ENCODE measurements at places on chromosomes 1 and 21.
A peak's percentile ranks its signal among the peaks of the same experiment; 100 is the strongest.

DNA sequence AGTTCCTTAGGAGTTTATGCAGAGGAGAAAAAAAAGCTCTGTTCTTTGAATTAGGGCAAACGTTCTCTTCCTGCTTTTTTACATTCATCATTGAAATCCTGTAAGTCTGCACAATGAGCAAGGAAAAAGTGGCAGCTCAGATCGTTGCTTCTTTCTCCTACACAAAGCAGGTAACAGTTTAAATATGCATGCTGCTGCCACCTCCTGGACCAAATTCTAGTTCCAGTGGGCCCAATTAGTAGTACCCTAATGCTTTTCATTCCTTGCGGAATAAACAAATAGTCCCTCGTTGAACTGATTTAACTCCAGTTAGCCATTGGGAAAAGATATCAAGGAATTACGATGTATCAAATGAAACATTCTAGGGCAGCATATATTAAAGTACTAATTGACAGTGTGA, 20.1 kb downstream of the YTHDF2 start:
- DNase-seq = no peak

DNA sequence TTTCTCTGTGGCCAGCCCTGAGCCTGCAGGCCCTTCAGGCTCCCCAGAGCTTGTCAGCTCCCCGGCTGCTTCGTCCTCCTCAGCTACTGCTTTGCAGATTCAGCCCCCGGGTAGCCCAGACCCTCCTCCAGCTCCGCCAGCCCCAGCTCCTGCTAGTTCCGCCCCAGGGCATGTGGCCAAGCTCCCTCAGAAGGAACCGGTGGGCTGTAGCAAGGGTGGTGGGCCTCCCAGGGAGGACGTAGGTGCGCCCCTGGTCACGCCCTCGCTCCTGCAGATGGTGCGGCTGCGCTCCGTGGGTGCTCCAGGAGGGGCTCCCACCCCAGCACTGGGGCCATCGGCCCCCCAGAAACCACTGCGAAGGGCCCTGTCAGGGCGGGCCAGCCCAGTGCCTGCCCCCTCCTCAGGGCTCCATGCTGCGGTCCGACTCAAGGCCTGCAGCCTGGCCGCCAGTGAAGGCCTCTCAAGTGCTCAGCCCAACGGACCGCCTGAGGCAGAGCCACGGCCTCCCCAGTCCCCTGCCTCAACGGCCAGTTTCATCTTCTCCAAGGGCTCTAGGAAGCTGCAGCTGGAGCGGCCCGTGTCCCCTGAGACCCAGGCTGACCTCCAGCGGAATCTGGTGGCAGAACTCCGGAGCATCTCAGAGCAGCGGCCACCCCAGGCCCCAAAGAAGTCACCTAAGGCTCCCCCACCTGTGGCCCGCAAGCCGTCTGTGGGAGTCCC, 45.4 kb downstream of the YARS1 start:
- no peak for DNase-seq

DNA sequence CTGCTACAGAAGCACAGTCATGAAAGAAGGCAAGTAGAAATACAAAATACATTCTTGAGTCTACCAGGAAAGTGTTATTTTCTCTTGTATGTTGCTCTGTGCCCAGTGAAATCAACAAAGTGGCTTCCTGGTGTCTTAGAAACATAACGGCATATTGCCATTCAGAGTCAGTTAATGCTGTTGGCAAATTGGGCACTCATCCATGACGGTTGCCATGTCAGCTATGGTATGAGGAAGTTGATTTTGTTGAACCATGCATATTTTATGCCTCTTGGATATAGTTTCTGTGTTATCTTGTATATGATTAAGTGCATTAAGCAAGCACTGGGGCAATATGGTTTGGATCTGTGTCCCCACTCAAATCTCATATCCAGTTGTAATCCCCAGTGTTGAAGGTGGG, 153.1 kb upstream of the CXADR start:
- DNase-seq = no peak

DNA sequence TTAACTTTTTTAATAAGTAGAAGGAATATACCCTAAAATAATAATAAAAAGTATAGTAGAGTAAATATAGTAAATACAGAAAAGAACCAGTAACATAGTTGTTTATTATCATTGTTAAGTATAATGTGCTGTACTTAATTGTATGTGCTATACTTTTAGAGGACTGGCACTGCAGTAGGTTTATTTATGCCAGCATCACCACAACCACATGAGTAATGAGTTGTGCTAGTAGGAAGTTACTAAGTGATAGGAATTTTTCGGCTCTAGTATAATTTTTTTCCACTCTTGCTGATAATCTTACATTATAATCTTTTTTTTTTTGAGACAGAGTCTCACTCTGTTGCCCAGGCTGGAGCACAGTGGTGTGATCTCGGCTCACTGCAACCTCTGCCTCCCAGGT, 71.6 kb downstream of the IVNS1ABP start:
- no peak for DNase-seq

DNA sequence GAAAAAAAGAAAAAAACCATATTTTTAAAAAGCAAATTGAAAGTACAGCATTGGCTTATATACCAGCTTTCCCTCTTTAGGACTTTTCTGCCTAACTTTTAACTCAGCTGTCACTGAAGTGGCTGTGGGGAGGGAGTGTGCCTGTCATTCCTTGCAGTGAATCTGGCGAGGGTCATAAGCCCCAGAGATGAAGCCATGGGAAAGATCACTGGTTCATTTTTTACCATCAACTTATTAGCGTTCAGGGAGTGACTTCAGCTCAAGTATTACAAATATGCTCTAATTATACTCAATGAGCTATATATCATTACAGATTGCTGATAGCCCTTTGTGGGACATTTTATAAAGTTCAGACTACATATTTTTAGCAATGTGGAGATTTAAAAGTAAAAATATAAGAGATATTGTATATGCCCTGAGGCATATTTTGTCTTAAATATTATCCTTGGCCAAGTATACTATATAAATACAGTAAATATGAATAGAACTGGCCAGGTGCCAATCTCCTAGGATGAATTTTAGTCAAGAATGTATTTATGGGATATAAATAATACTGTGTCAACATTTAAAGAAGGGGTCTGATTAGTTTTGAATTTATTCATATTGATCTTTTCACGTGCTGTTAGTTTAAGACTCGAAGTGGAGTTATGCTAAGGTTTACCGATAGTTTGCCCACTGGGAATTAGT, 4.4 kb downstream of the TGFB2 start:
- no peak for DNase-seq

- no peak for DNase-seq
Observed at GRCh38 chr1:172845371-172845770, 186.5 kb downstream of the FASLG start.

GRCh38 chr1:229027158-229027557, 243.8 kb upstream of the RAB4A start:
- no peak for DNase-seq

DNA sequence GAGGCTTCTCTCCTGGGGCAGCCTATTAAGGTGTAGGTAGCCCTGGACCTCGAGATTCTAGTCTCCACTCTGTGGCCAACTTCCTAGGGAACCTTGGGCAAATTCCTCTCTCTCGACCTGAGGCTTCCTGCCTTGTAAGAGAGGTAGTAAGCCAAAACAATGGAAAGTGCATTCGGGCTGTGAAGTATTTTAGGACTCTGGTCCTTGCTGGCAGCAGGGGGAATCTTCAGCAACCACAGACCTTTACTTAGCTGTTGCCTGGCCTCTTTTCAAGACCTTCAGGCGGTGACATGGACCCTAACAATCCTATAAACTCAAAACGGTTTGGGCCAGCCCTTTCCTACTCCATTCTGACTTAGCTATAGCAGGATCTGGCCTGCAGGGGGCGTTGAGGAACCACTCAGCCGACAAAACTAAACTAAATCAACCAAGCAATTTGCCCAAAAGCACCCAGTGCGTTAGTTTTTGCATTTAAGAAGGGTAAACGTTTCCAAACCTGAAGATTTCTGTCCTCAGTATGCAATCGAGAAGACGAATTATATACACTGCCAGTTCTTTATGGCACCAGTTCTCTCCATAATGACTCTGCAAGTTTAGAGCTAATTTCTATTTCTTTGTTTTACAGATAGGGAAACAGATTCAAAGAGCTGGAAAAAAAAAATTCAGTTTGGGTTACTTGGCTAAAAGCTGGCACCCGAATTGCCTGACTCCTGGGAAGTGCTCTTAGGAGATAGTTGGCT, 10.9 kb upstream of the SESN2 start:
- DNase-seq = peak; percentile 59

- DNase-seq = no peak
Observed at GRCh38 chr1:43711049-43711448, 3.7 kb downstream of the ST3GAL3 start.

- no peak for DNase-seq
Observed at GRCh38 chr1:38014724-38015424, 2.3 kb downstream of the UTP11 start.

DNA sequence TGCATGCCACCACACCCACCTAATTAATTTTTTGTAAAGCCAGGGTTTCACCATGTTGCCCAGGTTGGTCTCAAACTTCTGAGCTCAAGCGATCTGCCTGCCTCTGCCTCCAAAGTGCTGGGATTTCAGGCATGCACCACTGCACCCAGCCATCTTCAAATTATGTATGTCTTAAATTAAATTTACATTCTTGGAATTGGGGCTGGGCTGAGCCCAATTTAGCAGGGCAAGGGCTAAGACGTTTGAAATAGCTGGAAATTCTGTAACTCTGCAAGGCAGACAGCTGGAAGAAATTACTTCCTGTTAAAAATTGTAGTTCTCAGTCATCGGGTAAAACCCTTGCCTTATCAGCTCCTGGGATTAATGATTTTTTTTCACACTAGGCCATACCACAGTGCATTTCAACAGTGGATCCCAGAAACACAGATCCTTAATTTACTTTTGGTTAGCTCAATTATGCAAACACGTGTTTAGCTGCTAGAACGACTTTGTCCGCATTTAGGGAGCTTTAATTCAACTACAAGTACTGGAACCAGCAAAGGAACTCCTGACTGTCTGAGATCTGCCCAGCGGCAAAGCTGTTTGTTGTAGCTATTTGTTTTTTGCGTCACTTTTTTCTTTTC, 83.3 kb downstream of the OLFML3 start:
- DNase-seq = no peak

DNA sequence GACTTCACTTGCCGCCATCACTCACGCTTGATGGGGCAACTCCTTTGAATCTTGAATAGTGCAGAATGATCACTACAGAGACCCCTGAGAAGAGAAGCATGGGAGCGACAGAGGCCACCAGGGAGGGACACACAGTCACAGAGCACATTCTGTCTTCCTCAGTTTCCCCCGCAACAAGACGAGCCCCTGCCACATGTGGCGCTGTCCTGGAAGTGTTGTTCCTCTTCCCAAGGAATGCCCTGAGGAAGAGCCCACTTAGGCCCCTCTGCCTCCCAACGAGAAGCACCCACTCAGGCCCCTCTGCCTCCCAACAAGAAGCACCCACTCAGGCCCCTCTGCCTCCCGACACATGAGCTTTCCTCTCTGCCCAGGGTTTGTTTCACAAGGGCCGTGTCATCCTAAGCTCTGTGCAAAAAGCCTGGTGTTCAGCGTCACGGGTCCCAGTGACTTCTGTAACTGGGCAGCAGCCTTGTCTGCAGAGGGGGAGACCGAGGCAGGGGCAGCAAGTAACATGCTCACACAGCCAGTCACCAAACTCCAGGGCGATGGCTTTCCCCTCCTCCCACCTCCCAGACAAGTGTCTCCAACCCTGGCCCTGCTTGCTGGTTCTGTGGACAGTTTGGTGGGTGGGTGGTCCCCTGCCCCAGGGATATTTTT, 19.8 kb downstream of the SLC37A1 start:
- no peak for DNase-seq

DNA sequence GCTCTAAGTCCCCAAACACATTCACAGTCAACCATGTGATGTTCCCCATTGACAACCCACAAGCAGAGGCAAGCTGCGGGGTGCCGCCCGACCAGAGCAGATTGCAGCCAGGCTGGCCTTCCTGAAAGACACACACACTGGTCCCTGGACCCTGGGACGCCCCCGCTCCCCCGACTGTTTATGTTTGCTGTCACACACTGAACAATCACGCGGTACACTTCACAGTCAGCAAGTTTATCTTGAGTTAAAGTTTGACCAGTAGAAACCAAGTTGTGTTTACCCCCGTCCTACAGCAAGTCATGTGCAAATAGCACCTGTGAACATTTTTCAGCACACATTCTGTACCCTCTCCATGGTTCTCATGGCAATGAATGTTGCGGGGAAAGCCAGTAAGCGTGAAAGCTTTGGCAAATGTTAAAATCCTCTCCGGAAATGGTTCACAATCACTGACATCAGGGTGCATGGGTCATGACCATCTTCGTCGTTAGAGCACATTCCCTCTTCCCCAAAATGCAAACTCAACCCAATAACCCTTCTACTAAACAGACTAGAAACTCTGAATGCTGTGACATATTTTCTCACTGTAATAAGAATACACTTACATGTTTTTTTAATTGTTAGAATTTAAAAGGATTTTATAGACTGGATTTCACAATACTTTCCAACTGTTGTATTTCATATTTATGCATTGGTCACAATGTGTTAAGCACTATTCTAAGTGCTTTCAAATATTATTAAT, 33.3 kb upstream of the IRF2BP2 start:
- DNase-seq = no peak

- DNase-seq = no peak
Observed at GRCh38 chr1:207831517-207832327, 79.2 kb downstream of the CD34 start.

GRCh38 chr21:35652872-35653271, 407.5 kb downstream of the SETD4 start:
- no peak for DNase-seq

DNA sequence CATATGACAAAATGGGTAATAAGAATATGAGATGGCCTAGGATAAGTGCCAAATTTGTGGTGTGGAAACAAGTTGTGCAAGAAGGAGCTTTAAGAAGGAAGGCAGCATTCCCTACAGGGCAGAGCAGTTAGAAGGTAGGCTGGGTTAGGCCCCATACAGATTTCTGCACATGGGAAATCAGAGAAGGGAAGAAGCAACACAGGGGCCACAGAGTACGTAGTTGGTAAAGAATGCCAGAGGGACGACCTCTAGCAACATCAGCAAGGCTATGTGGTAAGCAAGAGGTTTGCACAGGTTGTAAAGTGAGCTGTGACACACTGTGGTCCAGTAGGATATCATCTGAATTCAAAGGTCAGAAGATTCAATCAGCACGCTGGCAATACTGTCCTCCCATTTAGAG, 765.6 kb upstream of the B3GALT2 start:
- no peak for DNase-seq

DNA sequence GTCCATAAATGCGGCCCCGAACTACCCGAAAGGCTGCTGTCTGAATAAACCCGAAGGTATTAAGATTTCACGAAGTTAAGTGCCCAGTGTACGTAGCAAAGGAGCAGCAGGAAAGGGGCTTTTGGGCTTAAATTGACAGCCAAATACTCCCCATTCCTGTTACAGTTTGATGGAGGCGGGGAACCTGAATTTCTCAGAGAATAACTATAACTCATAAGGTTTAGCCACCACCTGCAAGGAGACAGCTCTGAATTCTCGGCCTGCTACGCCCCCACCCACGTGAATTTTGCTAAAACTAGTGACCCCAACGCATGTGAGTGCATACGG, 5.2 kb downstream of the GFI1 start:
- DNase-seq = no peak

Measured in CMK (cell line).